ENCODE measurements at places on chromosomes 16 and 17.

GRCh38 chr16:9436175-9436574 is 344.7 kb downstream of the HAPSTR1 start:
- DNase-seq: no peak

GRCh38 chr16:82085011-82085779 is 50.1 kb downstream of the HSD17B2 start:
- DNase-seq: no peak

DNA sequence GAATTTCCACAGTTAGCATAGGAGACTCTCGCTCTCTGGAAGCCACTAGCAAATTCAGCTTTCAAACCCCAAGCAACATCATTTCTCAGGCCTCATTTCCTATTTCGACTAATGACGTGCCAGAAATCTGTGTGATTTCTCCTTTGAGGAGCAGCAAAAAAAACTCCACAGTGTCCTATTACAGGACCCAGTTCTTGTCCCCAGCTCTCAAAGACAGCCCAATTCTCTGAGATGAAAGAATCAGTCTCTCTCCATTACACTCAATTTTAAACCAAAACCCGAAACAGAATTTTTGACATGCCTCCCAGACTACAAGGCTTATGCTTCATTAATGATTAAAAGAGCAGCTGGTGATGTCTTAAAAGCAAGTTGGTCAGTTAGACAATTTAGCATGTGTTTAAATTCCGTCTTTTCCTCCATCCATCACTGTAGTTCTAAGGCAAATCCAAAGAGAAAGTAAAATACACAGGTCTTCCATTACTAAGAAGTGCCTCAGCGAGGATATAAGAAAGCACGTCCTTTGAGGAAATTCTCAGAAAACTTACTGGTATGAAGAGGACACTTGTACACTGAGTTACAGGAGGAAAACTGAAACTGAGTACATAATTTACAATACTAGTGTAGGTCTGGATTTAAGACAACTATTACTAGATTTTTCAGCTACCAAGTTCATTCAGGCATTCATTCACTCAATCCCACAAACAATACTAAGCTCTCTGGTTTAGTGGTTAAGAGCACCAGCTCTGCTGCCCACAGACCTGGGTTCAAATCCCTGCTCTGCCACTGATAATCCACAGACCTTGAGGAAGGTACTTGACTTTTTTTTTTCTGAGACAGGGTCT is 12.5 kb downstream of the TOM1L2 start:
- no peak for DNase-seq

GRCh38 chr16:57657228-57657627 is 10.9 kb upstream of the ADGRG3 start:
- no peak for DNase-seq

DNA sequence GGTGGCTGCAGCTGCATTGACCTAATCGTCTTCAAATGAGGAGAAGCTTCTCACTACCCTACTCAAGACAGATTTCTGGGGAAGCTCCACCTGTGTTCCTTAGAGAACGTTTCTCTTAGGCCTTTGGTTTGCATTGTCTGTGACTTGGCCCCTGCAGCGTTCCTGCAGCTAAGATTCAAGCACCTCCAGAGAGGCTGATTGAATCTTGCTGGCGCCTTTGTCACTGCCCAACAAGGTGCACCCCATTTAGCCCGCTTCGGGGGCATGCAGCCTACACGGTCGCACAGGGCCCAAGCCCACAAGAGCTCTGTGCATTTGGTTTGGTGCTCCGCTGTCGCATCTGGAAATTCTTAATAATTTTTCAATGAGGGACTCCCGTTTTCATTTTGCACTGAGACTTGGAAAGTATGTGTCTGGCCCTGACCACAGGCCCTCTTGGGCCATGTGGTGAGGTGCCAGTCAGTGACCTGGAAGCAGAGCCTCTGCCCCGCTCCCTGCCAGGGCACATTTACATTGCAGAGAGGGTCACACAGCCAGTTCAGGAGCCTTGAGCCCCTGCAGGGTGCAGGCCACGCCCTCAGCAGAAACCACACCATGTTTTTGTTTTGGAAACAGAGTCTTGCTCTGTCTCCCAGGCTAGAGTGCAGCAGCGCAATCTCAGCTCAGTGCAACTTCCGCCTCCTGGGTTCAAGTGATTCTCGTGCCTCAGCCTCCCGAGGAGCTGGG is 51.1 kb upstream of the CACNG5 start:
- no peak for DNase-seq

Measured in left renal cortex interstitium (tissue), 4 donors.